ENCODE measurements at places on chromosomes 4 and X.

DNA sequence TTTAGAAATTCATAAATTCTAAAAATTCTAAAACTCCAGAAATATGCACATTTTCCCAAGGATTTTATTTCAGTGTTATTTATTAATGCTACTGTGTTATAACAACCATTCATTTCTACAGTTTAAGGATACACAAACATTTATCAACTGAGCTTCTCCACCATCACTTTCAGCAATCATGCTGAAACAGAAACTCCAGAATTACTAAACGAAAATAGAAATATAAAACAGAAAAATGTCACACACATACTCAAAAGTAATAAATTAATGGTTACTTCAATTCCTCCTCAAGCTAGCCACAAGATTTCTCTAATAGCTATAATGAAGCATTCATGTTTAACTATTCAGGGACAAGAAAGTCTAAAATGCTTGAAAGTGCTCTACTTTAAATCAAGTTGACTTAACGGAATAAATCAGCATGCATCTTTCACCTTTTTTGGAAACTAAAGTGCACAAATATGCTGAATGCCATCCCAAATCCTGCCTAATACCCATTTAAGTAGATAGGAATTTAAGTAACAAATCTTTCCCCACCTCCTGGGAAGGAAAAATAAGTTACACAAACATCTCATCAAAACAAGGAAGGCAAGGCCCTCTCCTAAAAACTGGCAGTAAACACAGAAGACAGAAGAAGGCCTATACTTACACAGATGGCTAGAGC is 563 bp downstream of the FAM13A start:
- DNase-seq, result no peak

DNA sequence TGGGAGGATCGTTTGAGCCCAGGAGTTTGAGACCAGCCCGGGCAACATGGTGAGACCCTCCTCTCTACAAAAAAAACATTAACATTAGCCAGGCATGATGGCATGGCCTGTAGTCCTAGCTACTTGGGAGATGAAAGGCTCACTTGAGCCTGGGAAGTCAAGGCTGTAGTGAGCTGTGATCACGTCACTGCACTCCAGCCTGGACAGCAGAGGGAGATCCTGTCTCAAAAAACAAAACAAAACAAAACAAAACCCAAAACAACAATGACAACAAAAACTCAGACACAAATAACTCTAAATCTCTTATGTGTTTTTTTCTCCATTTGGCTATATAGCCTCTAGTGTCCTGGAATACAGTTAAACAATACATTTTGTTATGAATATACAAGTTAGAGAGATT is 127.3 kb upstream of the STK26 start:
- no peak for DNase-seq

DNA sequence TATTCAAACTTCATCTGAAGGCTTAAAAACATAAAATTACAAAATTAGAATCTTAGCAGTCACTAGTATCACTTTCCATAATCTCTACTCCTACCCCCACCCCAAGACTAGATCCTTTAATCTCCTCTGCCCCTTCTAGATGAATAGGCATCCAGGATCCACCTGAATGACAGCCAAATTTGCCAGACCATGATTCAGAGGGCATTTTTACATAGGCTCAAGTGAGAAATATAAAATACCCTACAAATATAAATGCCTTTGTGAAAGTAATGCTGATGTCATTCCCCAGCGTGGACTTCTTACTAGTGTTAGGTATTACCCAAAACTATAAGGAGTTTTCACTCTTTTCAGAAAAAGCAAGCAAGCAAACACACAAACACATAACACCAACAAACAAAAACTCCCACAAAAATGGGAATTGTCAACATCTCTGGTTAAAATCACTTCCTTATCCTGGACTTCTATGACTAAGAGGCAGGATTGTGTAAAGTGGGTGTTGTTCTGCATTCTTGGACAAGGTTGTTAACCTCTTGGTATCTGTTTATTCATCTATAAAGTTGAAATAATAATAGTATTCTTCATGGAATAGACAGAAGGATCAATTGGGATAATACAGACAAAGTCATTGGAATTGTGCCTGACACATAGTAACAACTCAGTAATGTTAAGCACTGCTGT is 51.3 kb upstream of the TMPRSS11F start:
- no peak for DNase-seq

- DNase-seq, result no peak
These were observed 25.7 kb upstream of the ELOVL6 start for GRCh38 chr4:110224142-110224541.

- no peak for DNase-seq
These were observed 65.8 kb upstream of the ETNPPL start for GRCh38 chr4:108828620-108829019.

DNA sequence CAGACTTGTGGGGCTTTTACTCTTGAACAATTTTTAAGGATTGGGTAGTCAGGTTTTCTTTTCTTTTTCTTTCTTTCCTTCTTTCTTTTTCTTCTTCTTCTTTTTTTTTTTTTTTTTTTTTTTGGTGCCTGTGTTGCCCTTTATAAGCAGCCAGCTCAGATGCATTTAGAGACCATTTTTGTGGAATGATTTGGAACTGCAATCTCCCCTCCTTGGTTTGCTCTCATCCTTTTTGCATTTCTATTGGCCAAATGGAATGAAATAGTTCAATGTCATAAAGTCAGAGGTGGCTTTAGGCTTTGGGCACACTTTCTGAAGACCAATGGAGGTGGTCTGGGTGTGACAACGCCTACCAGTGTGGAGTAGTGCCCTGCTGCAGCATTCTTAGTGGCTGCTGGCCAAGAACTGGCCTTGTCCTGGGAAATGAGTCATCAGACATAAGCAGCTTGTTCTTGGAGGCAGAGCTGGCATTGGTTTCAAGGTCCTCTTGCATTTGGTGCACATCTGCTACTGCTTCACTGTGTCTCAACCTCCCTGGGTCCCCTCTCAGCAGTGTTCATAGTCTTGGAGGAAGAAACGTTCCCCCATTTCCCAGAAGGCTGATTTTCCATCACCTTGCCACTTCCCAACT is 84.5 kb downstream of the CT47B1 start:
- no peak for DNase-seq

GRCh38 chr4:84481860-84482245 is 17.2 kb downstream of the NKX6-1 start:
- no peak for DNase-seq

GRCh38 chrX:79477691-79478090 is 110.6 kb upstream of the ITM2A start:
- DNase-seq, result no peak

- DNase-seq, result no peak
These were observed 198.7 kb downstream of the QDPR start for GRCh38 chr4:17313194-17313593.

GRCh38 chr4:7295911-7296660 is 103.7 kb downstream of the SORCS2 start:
- DNase-seq, result no peak
